ENCODE measurements at places on chromosomes 7 and 10.

GRCh38 chr7:143299840-143300239 lies 11.7 kb downstream of the CASP2 start:
- peak; percentile 77 for DNase-seq

- peak; percentile 66 for DNase-seq
Observed at GRCh38 chr10:13536674-13537366, 8.0 kb upstream of the BEND7 start.

DNA sequence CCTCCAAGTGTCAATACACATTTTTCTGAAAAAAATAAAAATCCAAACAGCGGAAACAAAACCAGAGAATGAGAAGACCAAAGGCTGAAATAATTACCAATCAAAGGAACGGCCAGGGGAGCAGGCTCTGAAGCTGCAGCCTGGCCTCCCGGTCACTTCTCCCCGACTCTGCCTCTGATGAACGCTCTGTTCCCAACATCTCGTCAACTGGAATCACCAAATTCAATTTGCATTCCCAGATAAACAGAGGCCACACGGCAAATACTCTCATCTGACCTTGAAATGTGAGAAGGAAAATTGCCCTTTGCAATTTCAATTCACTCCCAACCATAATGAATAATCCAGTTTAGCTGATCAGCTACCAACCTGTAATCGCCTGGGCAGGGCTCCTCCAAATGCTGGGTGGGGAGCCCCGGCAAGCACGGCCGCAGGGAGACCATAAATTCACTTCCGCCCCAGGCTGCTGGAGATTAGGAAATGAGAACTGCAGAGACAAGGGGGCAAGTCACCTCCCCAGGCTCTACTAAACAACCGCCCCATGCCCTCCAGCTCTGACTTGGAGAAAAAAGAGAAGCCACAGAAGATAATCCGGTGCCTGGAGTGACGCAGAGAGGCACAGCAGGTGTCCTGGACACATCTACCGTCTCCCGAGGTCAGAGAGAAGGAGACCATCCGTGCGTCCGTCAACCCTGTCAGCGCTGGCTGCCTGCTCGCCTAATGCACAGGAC lies 153.2 kb downstream of the MAD1L1 start:
- DNase-seq, result no peak

DNA sequence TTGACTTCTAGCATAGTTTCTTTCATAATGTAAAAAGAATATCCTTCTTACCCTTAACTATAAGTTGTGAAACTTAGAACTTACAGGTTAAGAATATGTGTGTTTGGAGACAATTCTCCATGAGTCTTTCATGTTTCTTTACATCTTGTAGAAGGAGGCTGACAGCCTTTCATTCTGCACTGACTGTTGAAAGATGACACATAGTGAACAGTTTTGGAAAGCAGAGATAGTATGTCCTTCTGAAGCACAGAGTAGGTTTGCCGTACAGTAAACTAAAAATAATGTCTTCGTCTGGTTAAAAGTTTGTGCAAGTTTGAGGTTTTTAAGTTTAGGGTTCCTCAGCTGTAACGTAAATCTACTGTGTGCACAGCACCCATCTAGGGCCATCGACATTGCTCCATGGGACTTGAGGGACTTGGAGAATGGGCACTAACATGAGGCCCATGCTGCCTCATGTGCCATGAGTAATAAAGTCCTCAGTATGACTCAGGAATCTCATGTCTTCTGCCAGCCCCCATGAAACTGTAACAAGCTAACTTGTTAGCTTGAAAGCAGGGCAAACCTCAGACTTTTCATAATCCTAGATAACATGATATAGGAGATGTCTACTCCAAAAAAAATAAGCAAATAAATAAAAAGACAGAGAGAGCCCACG lies 24.5 kb upstream of the ELAPOR2 start:
- no peak for DNase-seq

GRCh38 chr10:108735380-108735779 lies 1187.9 kb downstream of the XPNPEP1 start:
- no peak for DNase-seq
